Activated CD4-positive, CD25-positive, alpha-beta regulatory T cell (primary cell): ENCODE measurements at places on chromosomes 11 and 22.

DNA sequence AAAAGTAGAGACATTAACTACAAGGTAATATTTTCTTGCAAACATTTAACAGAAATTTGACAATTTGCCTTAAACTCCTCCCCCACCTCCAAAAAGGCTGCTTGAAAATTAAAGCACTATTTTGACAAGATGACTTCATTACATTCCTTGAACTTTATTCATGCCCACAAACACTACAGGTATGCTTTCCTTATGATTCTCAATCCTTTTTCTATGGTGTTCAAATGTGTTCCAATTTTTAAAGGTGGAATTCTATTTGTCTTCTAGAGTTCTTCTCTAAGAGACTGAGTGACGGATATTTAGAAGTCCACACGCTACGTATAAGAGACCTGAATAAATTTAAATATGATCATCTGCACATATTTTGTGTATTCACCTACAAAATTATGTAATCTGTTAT is 69.4 kb downstream of the MRTFA start:
- DNase-seq: no peak

DNA sequence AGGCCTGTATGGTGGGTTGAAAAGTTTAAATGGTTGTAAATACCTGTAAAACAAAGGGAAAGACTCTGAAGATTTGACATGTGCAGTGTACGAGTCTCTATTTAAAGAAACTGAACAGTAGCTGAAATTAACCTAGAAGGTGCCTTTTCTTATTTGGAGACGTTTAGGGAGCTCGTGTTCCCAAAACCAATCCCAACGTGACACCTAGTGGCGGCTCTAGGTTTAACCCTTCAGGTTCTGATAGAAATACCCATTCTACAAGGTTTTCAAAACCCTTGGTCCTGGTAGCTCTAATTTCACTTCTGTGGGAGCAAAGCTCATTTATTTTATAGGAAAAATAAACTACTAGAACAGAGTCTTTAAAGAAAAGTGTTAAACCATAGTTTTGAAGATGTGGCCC is 258.3 kb downstream of the LRRC4C start:
- DNase-seq: no peak

- DNase-seq: no peak
Measured at GRCh38 chr22:31327806-31328543, 18.2 kb downstream of the PATZ1 start.

DNA sequence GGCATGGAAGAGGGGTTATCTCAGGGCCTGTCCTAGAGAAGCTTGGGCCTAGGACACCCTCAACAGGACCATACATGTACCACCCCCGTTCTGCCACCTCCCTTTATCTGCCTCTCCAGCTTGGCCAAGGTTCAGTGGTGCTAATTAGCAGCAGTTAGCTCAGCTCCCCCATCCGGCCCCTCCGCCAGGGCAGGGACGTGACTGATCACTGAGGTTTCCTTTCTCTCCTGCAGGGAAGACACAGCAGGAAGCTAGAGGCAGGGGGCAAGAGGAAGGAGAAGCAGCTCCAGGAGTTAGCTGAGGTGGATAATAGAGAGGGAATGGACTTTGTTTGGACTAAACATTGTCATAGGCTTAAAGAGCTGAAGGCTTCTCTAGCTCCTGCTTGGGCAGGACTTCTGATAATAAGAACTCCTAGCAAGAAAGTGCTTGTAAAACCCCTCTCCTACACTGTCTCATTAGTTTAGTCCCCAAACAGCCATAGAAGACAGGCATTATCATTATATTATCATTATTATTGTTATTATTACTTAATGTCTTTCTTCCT is 53.8 kb downstream of the BUD13 start:
- DNase-seq: no peak

DNA sequence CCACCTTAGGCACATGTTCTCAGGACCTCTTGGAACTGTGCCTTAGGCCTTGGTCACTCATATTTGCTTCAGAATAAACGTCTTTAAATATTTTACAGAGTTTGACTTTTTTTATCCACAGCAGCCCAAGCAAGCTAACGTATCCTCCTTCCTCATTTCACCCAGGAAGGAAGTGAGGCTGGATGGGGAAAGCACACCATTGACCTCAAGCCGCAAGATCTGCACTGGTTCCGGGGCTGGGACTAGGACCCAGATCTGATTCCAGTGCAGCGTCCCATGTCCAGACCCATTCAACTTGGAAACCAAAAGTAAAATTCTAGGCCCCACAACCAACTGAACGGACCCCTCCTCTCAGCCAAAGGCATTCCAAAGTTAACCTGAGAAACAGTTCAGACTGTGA is 2.4 kb upstream of the LGALS12 start:
- no peak for DNase-seq

GRCh38 chr11:8354622-8355415 is 91.1 kb upstream of the LMO1 start:
- DNase-seq: no peak

- no peak for DNase-seq
Measured at GRCh38 chr11:68028802-68029545, 1.5 kb upstream of the NDUFS8 start.

GRCh38 chr11:126362879-126363655 is 7.6 kb downstream of the ST3GAL4 start:
- no peak for DNase-seq

DNA sequence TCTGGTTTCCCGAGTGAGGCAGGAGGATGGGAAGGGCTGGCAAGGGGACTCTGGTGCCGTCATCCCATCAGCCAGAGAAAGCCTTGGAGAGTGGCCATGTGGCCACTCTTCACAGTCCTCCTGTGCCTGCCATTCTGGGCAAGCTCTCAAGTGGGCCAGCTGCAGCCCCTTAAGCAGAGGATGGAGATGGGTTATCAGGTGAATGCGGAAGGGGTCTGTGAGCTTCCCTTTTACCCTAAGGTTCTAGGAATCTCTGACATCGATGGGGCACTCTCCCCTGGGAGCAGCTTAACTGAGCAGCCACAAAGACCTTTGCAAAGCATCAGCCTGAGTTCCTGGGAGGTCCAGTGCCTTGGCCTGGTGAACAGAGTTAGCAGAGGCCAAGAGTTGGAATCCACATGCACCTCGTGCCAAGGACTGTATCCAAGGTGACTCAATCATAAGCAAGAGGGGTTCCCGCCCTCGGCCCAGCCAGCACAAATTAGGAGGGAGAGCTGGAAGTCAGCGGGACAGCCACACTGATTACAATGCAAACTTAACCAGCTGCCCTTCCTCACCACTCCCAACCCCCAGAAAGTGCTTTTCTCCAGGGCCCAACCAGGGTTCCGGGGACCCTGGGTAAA is 193.6 kb downstream of the BUD13 start:
- no peak for DNase-seq

GRCh38 chr11:118211006-118211405 is 13.8 kb downstream of the JAML start:
- no peak for DNase-seq

DNA sequence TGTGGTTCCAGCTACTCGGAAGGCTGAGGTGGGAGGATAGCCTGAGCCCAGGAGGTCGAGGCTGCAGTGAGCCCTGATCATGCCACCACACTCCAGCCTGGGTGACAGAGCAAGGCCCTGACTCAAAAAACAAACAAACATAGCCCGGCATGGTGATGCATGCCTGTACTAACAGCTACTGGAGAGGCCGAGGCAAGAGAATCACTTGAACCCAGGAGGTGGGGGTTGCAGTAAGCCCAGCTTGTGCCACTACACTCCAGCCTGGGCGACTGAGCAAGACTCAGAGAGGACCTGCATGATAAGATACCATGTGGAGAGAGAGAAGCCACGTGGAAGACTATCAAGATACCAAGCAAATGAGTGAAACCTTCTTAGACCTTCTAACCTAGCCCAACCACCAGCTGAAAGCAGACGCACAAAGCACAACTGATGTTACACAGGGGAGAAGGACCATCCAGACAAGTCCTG is 36.1 kb downstream of the AMBRA1 start:
- no peak for DNase-seq

- no peak for DNase-seq
Measured at GRCh38 chr11:34444428-34444827, 5.7 kb downstream of the CAT start.

- DNase-seq: no peak
Measured at GRCh38 chr11:111359223-111360149, 19.6 kb downstream of the POU2AF1 start.

DNA sequence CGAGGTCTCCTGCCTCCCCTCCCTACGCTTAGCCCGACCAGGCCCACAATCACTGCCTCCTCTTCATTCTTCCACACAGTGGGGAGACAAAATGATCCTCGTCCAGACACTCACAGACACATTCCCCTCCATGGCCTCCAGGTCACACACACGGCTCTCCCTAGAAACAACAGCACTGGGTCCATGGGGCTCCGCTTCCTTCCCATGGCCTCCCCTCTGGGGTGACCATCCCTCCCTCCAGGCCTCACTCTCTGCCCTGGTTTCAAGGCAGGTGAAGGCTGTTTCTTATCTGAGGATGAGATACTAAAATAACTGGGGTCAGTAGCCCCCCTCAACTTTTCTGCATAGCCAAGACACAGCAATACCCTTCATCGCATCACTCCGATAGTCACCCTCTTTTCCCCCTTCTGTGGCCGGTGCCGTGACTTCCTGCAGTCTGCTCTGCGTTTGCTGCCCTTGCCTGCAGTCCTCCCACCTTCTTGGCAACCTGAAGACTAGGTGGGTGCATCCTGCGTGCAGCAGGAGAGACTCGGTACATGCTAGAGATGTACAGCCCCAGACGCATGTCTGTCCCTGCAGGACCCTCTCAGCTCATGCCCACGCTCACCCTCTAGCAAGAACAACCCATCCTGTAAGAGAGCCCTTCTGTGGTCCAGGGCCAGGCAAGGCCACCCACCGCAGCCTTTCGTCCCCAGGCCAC is 55.8 kb downstream of the CD6 start:
- DNase-seq: no peak

GRCh38 chr11:57321388-57322255 is 3.1 kb downstream of the TNKS1BP1 start:
- DNase-seq: no peak
